ENCODE measurements at places on chromosomes 6 and 20.
A peak's percentile ranks its signal among the peaks of the same experiment; 100 is the strongest.

DNA sequence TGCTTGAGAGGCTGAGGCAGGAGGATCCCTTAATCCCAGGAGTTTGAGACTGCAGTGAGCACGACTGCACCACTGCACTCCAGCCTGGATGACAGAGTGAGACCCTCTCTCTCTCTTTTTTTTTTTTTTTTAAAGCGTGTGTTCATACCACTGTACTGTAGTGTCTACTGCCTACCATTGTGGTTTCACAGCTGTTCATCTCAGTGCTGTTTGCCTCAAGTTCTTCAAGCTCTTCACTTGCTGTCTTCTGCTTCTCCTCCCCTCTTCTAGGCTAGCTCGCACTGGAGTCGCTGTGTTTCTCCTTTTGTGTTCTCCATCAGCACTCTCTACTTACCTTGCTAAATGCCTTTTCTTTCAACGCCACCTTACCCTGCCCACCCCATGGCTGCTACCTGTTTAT, 7.4 kb downstream of the FOXO3 start:
- DNase-seq, result no peak

DNA sequence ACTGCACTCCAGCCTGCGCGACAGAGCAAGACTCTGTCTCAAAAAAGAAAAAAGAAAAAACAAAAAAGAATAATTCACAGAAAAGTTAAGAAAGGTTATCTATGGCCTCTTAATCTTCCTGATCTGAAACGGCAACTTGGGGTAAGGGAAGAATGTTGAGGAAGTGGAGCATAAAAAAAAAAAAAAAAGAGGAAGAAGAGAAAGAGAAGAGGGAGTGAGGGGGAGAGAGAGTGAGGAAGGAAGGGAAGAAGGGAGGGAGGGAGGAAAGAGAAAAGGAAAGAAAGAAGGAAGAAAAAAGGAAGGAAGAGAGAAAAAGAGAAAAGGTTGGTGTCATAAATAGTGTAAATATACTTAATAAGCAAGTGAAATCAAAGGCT, 68.9 kb upstream of the NCOA3 start:
- no peak for DNase-seq

- DNase-seq, result no peak
These were observed 20.8 kb upstream of the FAM83D start for GRCh38 chr20:38905375-38905774.

DNA sequence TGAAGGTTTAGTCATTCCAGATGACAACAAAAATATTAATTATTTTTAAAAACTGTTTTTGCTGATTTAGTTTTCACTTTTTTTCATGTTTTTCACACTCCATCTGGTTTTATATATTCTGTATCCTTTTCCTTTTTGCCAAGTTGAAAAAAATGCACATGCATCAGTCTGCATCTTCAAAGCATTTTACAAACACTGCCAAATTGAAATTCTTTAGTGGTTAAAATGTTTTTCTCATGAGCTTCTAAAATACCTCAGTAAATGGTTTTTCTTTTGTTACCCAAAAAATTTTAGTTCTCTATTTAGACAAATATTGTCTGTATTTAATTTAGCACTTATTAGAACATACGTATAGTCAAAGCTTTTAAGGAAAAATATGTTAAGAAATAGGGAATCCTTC, 386.9 kb upstream of the HSF2 start:
- no peak for DNase-seq

DNA sequence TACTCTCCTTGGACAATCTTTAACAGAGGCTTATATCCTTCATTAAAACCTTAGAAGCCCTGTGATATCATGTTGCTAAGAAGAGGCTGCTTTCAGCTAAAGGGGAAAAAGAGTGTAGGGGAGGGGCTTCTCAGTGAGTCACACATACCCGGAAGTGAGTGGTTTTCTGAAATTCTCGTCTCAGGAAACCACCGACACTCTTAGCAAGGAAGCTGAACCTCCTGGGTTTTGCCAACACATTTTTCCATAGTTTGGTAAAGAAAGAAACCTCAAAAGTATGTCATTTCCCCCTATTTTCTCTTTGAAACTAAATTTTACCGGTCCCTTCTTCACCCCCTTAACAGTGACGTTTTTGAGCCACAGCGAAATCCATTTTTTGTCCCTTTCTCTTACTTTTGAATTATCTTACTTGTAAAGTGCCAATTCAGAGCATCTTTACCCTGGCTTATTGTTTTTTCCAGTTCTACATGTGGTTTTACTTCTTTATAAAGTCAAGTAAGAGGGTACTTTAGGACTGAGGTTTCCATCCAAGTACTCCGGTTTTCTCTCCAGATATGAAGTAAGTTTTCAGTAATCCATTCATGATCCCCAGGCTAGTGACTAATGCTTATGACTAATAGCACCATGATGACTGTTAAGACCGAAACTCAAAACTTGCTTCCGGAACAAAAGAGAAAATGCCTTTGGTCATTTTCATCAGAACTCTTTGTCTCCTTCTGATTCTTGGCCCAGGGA, 219.3 kb downstream of the ARHGAP18 start:
- peak; percentile 76 for DNase-seq

GRCh38 chr6:150881911-150882481, 16.5 kb downstream of the MTHFD1L start:
- DNase-seq, result no peak

DNA sequence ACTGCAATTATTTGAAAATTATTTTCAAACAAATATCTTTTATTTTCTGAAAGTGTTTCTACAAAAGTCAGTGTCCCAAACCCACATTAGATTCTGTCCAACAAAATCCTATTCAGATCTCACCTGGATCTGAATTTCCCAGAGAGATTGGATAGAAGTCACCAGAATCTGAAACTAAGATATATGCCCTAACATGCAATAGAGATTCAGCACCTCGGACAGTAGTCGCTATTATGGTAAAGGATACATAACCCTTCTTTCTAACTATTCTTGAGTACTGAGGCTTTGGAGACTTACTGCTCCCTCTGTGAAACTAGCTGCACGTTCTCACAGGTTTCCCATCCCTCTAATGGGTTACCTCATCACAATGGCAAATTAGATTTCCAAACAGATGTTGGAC, 151.4 kb downstream of the ID4 start:
- DNase-seq, result no peak

- no peak for DNase-seq
These were observed 159.7 kb downstream of the BMP7 start for GRCh38 chr20:57106692-57107091.

DNA sequence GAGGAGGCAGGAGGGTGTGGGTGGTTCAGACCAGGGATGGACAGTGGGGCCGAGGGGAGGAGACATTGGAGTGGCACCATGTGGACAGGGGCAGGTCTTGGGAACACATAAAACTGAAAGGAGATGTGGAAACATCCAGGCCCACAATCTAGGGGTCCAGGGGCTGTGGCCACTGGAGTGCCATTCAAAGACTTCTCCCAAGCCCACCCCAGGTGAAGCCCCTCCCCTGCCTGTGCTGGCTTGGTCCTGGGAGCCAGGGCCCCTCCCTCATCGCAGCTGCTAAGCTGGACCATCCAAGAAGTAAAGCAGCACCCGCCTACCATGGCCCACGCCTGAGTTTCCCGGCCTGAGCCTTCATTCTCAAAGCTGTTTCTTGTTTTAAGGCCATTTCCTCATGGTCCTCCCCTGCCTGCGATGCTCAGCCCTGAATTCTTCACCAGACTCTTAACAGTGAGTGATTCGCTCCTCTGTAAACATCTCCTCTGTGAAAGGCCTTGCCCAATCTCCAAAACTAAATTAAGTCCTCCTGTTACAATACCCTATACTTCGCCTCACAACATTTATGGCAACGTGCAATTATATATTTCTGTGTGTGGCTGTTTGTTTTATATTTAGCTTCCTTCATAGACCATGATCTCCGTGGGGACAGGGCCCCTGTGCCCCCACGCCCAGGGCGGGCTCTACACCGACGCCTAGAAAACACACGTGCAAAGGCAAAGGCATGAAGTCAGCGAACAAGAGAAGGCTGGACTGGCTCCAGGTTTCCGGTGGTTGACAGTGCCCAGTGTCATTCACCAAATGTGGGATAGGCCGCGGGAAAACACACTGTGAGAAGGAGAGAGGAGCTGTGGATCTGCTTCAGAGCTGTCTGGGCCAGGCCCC, 267.8 kb downstream of the ERMARD start:
- no peak for DNase-seq

GRCh38 chr6:41878246-41878645, 16.9 kb downstream of the USP49 start:
- no peak for DNase-seq

GRCh38 chr6:116387374-116387773, 16.6 kb downstream of the DSE start:
- no peak for DNase-seq

DNA sequence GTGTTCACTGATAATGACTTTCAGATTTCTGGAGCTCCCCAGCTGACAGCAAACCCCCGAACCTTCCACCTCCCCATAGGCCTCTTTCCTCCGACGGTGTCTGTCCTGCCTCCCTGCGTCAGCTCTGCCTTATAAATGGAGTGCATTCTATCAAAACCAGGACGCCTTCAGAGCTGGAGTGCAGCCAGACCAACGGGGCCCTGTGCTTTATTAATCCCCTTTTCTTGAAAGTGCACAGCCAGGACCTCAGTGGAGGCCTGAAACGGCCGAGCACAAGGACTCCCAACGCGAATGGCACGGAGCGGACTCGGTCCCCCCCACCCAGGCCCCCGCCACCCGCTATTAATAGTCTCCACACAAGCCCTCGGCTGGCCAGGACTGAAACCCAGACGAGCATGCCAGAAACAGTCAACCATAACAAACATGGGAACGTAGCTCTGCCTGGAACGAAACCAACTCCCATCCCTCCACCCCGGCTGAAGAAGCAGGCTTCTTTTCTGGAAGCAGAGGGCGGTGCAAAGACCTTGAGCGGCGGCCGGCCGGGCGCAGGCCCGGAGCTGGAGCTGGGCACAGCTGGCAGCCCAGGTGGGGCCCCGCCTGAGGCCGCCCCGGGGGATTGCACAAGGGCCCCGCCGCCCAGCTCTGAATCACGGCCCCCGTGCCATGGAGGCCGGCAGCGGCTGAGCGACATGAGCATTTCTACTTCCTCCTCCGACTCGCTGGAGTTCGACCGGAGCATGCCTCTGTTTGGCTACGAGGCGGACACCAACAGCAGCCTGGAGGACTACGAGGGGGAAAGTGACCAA, 42.3 kb upstream of the NAA20 start:
- no peak for DNase-seq

DNA sequence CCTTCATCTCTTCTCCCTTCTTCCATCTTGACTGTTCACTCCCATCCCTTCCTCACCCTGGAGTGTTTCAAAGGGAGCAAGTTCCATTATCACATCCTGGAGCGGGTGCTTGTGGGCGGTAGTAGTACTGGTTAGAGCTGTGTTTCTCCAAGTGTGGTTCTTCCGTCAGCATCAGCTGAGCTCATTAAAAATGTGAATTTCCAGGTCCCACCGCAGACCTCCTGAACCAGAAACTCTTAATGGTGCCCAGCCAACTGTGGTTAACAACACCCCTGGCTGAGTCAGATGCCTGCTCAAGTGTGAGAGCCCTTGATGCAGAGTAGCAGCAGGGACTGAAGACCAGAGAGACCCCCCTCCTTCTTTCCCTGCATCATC, 24.4 kb downstream of the ANGPT4 start:
- DNase-seq, result no peak

- DNase-seq, result no peak
These were observed 556 bp upstream of the SCAF8 start for GRCh38 chr6:154732538-154733182.

- DNase-seq, result no peak
These were observed 5.4 kb downstream of the TGM3 start for GRCh38 chr20:2301164-2301622.

DNA sequence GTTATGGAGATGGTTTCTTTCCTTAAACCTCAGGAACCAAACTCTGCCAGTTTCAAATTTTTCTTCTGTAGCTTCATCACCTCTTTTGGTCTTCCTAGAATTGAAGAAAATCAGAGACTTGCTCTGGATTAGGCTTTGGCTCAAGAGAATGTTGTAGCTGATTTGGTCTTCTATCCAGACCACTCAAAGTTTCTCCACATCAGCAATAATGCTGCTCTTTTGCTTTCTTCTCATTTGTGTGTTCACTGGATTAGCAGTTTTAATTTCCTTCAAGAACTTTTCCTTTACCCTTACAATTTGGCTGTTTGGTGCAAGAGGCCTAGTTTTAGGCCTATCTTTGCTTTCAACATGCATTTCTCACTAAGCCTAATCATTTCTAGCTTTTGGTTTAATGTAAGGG, 78.1 kb upstream of the PLCB4 start:
- DNase-seq, result no peak

GRCh38 chr6:32920715-32921114, 20.1 kb downstream of the HLA-DMB start:
- DNase-seq, result no peak

DNA sequence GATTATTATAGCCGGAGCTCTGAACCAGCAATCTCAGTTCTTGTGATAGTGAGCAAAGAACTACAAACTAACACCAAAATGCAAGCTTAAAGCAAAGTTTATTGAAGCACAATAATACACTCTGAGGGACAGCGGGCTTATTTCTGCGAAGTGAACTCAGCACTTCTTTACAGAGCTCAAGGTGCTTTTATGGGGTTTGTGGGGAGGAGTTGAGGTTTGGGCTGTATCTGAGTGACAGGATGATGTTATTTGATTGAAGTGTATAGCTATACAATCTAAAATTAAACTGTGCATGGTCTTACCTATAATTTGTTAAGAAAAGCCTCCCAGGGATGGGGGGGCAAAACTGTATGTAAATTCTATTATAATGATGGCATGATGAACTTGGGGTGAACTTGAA, 1.0 kb upstream of the HFE start:
- peak; percentile 43 for DNase-seq

DNA sequence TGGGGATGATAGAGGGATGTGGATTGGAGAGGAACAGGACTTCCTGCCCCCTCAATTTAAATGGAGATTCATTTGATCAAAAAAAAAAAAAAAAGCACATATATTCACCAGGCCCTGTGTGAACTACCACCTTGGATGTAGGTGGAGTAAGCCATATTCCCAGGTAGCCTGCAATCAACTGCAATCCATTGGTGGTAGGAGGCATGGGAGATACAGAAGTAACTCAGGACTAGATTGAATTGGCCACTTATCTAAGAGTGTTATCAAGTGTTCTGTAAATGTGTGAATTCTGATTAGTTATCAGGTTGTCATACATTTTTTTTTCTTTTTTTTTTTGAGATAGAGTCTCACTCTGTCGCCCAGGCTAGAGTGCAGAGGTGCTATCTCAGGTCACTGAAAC, 124.1 kb upstream of the ESR1 start:
- no peak for DNase-seq
